ENCODE measurements at places on chromosomes 16 and 17. TPM values are rescaled to one million over a fixed set of nuclear protein-coding genes. Genes with fewer than 3 reads are reported as not detected.

CYB561 gene
- 22.1 TPM for total RNA-seq

HOXB13 gene
- 0.07 TPM for total RNA-seq

COPZ2 gene
- total RNA-seq = 6.8 TPM

SPECC1 gene
- 5.2 TPM for total RNA-seq

CDK5R1 gene
- total RNA-seq = 2.1 TPM

ARHGAP23 gene
- 96.5 TPM for total RNA-seq

EPN3 gene
- 0.13 TPM for total RNA-seq

TAC4 gene
- not detected for total RNA-seq

TBC1D3C gene
- total RNA-seq = not detected

SMPD3 gene
- not detected for total RNA-seq

SLFN12L gene
- total RNA-seq = not detected

MYH1 gene
- total RNA-seq = not detected

TMIGD1 gene
- not detected for total RNA-seq

EXOC3L1 gene
- total RNA-seq = 3.3 TPM

NUPR1 gene
- total RNA-seq = 0.65 TPM

PTGES3L gene
- 0.27 TPM for total RNA-seq

GLIS2 gene
- 2.2 TPM for total RNA-seq

CLEC10A gene
- not detected for total RNA-seq

KLHL36 gene
- 45.9 TPM for total RNA-seq

ACSM3 gene
- total RNA-seq = 22.2 TPM

KRT25 gene
- total RNA-seq = not detected

CACNA1H gene
- not detected for total RNA-seq

EPOP gene
- 5.8 TPM for total RNA-seq

UMOD gene
- total RNA-seq = not detected

CCL14 gene
- 51.3 TPM for total RNA-seq

KRTAP3-1 gene
- not detected for total RNA-seq

CLEC19A gene
- total RNA-seq = not detected

MMP2 gene
- 238 TPM for total RNA-seq

PRSS36 gene
- total RNA-seq = 0.14 TPM

APOBR gene
- total RNA-seq = not detected

CHRNE gene
- total RNA-seq = 0.43 TPM

ZNF778 gene
- 12.8 TPM for total RNA-seq

TP53TG3 gene
- total RNA-seq = not detected

GPRC5B gene
- total RNA-seq = 23.5 TPM

CCL2 gene
- 95.8 TPM for total RNA-seq

KRT20 gene
- not detected for total RNA-seq

ABCC11 gene
- under 0.01 TPM for total RNA-seq

PITPNM3 gene
- total RNA-seq = 1.3 TPM

SLC22A31 gene
- 0.07 TPM for total RNA-seq

KCNH6 gene
- total RNA-seq = not detected

CD300LG gene
- total RNA-seq = not detected

CD300LB gene
- not detected for total RNA-seq

LRRC37A gene
- 2.9 TPM for total RNA-seq

DNAAF1 gene
- total RNA-seq = 0.14 TPM

TEKT5 gene
- total RNA-seq = not detected

Data from thoracic aorta endothelial cell (primary cell).